ENCODE measurements at places on chromosomes 16 and 17. TPM values are rescaled to one million over a fixed set of nuclear protein-coding genes. Genes with fewer than 3 reads are reported as not detected.

RDM1 gene
- 1.6 TPM for total RNA-seq

HID1 gene
- 6.9 TPM for total RNA-seq

UBE2G1 gene
- 49.5 TPM for total RNA-seq

CACNA1H gene
- 1.0 TPM for total RNA-seq

PLCG2 gene
- total RNA-seq = 1.9 TPM

CNTNAP1 gene
- 15.2 TPM for total RNA-seq

PITPNM3 gene
- total RNA-seq = 2.3 TPM

TPSB2 gene
- not detected for total RNA-seq

PRDM7 gene
- not detected for total RNA-seq

BCAR1 gene
- total RNA-seq = 48.6 TPM

KCNH4 gene
- total RNA-seq = not detected

FNDC8 gene
- not detected for total RNA-seq

SMIM36 gene
- not detected for total RNA-seq

TMEM256 gene
- total RNA-seq = 143 TPM

BRD7 gene
- 67.6 TPM for total RNA-seq

SF3B3 gene
- 136 TPM for total RNA-seq

ST6GALNAC2 gene
- 3.5 TPM for total RNA-seq

RAPGEFL1 gene
- 1.8 TPM for total RNA-seq

HIGD1B gene
- not detected for total RNA-seq

KRT28 gene
- not detected for total RNA-seq

GPRC5B gene
- total RNA-seq = 34.0 TPM

MPP3 gene
- 8.5 TPM for total RNA-seq

NPIPB13 gene
- total RNA-seq = 1.4 TPM

SLC52A1 gene
- total RNA-seq = 0.55 TPM
